ENCODE measurements at places on chromosomes 11 and 22. TPM values are rescaled to one million over a fixed set of nuclear protein-coding genes. Genes with fewer than 3 reads are reported as not detected.

DNA sequence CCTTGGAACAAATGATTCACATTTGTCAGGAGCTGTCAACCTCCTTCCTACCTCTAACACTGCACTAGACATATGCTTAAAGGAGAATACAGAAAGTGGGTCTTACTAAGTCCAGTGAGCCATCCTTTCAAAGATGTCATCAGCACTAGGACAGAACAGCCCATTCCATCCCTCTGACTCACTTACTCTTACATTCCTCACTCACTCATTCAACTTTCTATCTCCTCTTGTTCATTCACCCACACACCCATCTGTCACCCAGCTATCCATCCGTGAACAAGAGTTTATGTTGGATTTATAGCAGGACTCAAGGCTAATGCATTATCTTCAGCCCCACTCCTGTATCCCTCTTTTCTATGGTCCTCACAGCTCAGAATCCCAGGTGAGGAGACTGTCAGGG, 9.1 kb downstream of the INSC start:
- no peaks in the 10 kb centered on the region for H3K27me3 ChIP-seq
- H3K36me3 ChIP-seq: no peaks in the 10 kb centered on the region
- no peak for DNase-seq
- H3K4me3 ChIP-seq: no peak overlapping the region
- no peak overlapping the region for H3K27ac ChIP-seq

- no peaks in the 10 kb centered on the region for H3K36me3 ChIP-seq
- DNase-seq: no peak
- H3K4me3 ChIP-seq: no peak overlapping the region
- no peaks in the 10 kb centered on the region for H3K27me3 ChIP-seq
Observed at GRCh38 chr11:88035271-88035670, 140.0 kb downstream of the RAB38 start.

- H3K4me3 ChIP-seq: no peak overlapping the region
- H3K4me1 ChIP-seq: no peaks in the 10 kb centered on the region
- no peak overlapping the region for H3K27ac ChIP-seq
- H3K36me3 ChIP-seq: no peaks in the 10 kb centered on the region
Observed at GRCh38 chr11:60830478-60831142, 11.3 kb upstream of the CCDC86 start.

TH gene
- not detected for total RNA-seq

- DNase-seq: no peak
- no peaks in the 10 kb centered on the region for H3K4me1 ChIP-seq
- no peaks in the 10 kb centered on the region for H3K36me3 ChIP-seq
- no peak overlapping the region for H3K4me3 ChIP-seq
- H3K27me3 ChIP-seq: no peaks in the 10 kb centered on the region
- no peak overlapping the region for H3K27ac ChIP-seq
Observed at GRCh38 chr11:17594686-17595192, 47.7 kb downstream of the OTOG start.

Measured in right lobe of liver (tissue), 6 donors.